ENCODE measurements at places on chromosomes 13 and 19.

DNA sequence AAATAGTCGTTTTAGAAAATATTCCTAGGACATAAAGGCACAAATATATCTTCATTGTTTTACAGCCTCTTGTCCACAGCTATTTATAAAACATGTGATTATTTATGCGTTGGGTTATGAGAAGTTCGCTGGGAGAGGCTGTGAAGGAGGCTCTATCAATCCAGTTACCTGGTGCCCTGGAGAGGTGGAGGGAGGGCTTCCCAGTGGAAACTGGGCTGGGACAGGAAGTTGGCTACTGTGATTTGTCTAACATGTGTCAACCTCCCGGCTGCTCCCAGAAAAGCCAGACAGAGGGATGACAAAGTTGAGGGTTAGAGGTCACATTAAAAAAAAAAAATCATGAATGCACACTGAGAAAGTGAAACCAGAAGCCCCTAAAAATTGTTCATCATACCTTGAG is 346.5 kb downstream of the ZNF536 start:
- no peak for DNase-seq

DNA sequence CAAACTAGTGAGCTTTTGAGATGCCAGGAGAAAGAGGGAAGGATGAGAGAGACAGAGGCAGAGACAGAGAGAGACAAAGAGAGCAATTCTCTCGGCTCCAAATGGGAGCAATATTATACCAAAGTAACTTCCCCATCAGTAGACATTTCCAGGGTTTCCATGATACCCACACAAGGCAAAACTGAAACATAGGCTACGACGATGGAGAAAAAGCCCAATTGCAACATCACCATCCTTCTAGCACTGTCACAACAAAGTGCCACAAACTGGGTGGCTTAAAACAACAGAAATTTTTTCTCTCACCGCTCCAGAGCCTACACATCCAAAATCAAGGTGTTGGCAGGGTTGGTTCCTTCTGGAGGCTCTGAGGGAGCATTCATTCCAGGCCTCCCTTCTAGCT is 81.4 kb downstream of the KCTD12 start:
- no peak for DNase-seq

GRCh38 chr19:29379257-29380021 is 146.4 kb upstream of the VSTM2B start:
- peak; percentile 15 for DNase-seq

DNA sequence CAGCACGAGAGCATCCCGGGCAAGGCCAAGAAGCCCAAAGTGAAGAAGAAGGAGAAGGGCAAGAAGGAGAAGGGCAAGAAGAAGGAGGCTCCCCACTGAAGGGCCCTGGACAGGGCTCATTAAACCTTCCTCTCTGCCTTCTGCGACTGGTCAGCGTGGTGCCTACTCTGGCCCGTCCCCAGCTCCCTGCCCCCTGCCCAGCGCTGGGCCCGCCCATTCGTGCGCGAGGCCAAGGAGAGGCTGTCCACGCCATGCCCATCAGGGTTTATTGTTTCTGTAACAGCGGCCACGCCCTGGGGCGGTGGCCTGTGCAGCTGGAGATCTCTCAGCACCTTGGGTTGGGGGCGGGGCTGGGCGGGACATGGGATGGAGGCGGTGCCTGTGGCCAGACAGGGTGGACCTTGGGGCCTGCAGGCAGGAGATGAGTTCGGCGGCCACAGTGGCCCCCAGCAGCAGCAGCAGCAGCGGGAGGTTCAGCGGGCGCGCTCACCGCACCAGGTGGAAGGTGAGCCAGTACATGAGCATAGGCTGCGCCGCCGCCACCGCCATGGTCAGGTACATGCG is 897 bp downstream of the C19orf33 start:
- peak; percentile 96 for DNase-seq

DNA sequence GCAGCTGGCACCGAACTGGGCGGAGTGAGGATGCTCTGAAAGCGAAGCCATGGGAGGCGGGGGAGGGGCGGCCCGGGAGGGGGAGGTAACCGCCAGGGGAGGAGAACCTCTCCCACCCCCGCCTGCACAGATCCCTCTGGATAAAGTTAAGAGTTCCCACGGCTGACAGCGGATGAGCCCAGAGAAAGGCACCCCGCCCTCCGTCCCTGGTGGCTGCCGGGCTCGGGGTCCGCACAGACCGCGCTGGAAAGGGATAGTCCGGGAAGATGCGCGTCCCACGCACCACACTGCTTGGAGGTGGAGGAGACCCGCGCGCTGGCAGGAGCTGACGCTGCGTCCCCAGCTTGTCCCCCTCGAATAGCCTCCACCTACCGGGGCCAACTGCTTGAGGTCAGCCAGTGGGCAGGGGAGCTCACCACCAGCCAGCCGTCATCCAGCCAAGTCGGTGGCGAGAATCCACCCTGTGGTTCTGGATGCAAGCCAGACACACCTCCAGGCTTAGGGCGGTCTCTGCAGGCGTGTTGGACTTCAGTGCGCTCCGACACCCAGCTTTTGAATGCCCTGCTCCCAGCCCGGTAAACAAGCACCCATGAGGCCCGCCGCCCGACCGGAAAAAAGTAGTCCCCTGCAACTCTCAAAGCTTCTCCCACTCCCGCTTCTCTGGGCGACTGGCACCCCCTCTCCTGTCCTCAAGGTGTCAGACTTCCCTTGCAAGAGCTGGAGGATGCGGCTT is at the start of gene TRPC4:
TSS of gene TRPC4 (minus strand) at position 17 of the 733 bp plus-strand sequence. CDS start 86,439 bp downstream, outside the sequence.
- DNase-seq: peak; percentile 54

- no peak for DNase-seq
Measured at GRCh38 chr19:5926641-5927440, 12.8 kb downstream of the CAPS start.

GRCh38 chr19:50906217-50906616 is 5.0 kb downstream of the KLK4 start:
- DNase-seq: no peak

DNA sequence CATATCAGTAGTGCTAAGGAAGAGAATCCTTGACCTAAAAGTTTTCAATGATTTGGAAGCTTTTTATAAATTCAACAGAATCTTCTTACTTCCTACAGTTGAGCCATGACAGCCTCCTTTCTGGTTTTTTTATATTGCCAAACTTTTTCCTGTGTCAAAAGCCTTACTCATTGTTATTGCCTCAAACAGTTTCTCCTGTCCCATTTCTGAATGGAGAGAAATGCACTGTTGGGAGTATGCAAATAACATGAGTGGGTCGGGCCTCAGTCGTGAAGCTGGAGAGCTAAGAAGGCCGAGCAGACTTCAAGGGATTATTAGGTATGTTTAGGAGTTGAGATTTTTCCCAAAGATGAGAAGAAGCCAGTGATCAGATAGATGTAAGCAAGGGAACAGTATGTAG is 766.4 kb upstream of the KLHL1 start:
- DNase-seq: no peak

DNA sequence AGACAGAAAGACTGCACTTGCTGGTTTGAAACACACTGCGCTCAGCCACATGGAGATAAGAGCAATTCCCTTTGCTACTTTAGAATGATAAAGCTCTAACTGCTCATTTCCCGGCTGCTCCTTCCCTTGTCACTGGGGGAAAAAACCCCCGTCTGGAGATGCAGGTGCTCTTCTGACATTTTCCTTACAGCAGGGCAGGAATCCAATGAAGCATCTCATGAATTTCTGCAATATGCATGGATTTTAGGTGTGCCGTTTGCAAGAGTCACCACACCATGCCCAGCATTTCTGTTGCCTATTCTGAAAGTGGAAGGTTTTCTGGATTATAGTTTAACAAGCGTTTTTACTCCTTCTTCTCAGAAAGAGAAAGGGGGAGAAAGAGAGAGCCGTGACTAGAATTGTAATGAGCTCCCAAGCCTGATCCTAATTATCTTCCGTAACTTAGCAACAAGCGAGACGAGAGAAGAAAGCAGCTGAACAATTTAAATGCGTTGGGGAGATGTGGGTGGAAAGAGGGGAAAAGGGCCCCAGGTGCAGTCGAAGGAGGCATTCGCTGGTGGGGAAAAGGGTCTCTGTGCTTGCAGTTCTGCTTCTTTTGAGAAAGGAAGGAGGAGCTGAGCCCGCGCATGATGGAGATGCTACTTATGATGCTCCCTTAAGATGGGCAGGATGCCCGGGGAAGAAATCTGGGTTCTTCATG is 76.6 kb upstream of the SPATA13 start:
- DNase-seq: no peak

DNA sequence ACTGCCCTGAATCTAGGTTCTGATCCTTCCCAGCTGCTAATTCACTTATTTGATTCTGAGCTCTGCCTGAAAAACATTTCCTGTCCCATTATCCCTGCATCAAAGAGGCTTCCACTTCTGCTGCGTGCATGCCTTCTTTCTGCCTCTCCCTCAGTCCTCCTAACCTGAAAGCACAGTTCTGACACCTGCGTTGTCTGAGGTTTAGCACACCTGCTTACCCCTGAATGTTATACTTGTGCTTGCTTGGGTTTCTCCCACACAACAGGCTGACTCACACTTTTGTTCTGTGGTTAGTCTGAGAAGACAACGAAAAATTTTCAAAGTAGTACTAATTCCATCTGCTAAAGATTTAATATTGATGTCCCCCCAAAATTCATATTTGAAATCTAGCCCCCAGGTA is 3.1 kb upstream of the SOHLH2 start:
- no peak for DNase-seq

- DNase-seq: no peak
Measured at GRCh38 chr19:6822311-6822670, 49.8 kb downstream of the VAV1 start.

DNA sequence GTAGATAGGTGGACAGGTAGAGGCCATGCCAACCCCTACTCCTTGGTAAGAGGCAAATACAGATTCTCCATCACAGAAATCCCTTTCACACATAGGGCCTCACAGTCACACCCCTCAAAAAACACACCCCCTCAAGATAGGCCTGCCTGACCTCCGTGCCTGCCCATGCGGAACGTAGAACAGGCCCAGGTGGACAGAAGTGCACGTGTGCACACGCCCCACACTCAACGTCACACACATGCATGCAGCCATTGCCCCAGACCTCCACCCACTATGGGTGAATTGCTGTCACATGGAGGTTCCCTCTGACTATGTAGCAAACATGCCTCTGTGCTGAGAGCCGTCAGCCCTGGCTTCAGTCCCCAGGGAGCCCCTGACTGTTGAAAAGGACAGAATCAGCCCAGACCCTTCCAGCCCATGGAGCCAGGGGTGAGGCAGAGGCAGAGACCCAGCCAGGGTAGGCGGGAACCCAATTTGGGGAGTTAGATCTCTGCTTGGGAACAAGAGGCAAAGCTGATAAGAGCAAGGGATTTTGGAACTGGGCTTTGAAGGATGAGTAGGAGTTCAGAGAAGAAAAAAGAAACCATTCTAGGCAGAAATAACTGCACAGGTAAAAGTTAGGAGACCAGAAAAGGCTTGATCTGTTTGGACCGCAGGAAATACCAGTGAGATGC is 3.1 kb downstream of the ANKRD24 start:
- no peak for DNase-seq

- no peak for DNase-seq
Measured at GRCh38 chr19:41758846-41759245, 3.5 kb downstream of the CEACAM6 start.

GRCh38 chr13:112891477-112892401 is 77.3 kb upstream of the MCF2L start:
- DNase-seq: peak; percentile 63

GRCh38 chr13:99971576-99972189 is at the start of gene ZIC5:
ZIC5 (minus strand) TSS chr13:99971767; CDS start chr13:99971603, 164 bp downstream.
- peak; percentile 50 for DNase-seq

DNA sequence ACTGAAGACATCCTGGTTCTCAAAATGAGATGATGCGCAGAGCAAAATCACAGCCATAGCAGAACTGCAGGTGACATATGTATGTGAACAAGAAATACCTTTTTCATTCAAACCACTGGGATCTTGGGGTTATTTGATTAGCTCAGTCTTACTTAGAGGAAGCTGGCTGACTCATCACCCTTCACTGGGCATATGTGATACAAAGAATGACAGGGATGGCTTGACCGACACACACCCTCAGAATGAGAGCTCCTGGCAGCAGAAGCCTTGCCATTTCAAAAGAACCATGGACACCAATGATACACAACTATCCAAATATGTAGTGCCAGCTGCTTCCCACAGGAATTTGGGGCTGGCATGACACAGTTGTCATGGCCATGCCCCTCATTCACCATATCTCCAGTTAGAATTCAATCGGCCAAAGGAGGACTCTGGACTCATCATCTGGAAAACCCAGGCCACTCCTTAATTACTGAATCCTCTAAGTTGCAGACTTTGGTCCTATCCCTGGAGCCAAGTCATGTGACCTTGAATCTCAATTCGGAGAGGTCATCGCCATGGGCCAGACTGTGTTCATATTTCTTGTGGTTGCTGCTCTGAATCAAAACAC is 115.8 kb downstream of the KATNAL1 start:
- no peak for DNase-seq

GRCh38 chr13:51541809-51542258 is 42.4 kb upstream of the WDFY2 start:
- no peak for DNase-seq

DNA sequence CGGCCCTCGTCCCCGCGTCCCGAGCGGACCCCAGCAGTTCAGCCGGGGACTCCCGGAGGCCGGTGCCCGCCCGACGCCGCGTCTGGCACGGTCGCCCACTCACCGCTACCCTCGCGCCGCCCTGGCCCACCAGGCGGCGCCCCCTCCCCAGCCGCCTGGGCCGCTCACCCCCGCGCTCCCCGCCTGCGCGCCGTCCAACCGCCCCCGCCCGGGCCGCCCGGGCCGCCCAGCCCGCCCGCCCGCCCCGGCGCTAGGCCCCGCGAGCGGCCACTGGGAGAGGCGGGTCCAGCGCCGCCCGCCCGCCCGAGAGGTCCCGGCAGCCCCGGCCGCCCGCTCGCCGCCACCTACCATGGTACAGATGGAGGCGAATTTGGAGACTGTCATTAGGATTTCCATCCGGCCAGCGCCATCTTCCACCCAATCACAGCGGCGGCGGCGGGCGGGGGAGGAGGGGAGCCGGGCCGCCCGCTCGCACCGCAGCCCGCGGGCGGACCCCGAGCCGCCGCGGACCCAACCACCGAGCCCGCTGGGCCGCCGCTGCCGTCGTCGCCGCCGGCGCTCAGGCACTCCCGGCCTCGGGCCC is at the start of gene USP12:
TSS of gene USP12 (minus strand) at position 568 of the 583 bp plus-strand sequence. CDS start at position 396, 172 bp downstream.
- DNase-seq: no peak

- no peak for DNase-seq
Measured at GRCh38 chr13:89687066-89687465, 1660.4 kb upstream of the MIR17HG start.

- DNase-seq: no peak
Measured at GRCh38 chr13:32590266-32590665, 4.0 kb downstream of the PDS5B start.

GRCh38 chr19:49442771-49443365 is 1.5 kb upstream of the SLC17A7 start:
- peak; percentile 98 for DNase-seq

DNA sequence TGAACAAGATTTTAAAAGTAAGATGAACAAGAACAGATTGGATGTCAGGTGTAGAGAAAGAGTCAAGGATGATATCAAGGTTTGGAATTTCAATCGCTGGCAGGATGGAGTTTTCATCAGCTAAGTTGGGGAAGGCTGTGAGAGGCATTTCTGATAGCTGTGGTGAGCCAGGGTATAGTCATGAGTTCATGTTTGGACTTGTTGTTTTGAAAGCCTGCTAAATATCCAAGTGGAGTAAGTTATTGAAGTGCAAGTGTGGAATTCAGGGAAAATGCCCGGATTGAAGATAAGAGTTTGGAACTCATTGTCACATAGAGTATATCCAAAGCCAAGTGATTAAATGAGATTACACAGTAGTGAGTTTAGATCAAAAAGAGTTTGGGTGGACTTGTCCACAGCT is 11.0 kb upstream of the EPSTI1 start:
- peak; percentile 58 for DNase-seq

- no peak for DNase-seq
Measured at GRCh38 chr13:97749174-97749573, 204.3 kb upstream of the IPO5 start.

Measured in RWPE2 (cell line).